ENCODE measurements at places on chromosomes 6 and 20.

GRCh38 chr6:132209351-132209750 lies 191.9 kb downstream of the MOXD1 start:
- DNase-seq, result no peak

DNA sequence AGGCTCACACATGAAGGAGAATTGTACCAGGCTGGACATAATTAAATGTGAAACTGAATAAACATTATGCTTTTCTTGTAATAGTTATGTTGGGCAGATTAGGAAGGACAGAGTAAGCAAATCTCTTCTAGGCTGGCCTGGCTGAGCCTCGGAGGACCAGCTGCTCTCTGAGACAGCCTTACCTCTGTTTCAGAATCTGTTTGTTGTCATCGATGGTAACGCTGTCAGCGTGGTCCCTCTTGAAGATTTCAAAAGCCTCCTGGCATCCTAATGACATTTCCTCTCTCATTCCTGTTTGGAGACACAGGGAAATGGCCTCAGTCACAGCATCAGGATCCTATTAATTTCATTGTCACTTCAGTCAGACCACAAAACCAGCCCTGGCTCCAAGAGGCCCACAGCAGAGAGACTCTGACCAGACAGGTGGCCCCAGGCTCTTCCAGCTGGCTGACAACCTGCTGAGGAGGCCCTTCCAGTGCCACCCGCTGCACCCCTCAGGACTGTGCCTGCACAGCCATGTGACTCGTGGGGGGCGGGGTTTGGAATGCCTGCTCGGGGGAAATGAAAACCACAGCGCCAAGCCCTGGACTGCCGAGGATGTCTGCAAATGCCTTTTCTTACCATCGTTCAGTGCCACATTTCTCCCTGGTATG lies 108.5 kb upstream of the KCNK16 start:
- no peak for DNase-seq

DNA sequence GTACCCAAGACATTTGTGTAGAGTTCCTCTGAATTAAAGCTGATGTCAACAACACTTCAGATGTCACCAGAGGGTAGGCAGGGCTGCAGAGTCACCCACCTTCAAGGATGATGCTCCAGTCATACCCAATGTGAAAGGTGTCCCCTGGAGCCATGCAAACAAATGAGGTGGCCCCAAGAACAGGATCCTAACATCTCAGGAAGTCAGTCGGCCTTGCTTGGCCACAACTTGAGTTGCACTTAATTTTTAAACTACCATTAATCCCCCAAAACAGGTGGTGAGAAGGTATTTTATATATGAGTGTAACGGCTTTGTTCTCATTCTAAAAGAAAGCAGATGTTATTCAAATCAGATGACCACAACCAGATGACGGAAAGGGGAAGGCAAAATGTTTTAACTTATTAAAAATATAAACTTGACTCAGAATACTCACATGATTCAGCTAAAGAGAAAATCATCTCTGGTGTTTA lies 21.1 kb upstream of the SERPINB1 start:
- DNase-seq, result no peak

DNA sequence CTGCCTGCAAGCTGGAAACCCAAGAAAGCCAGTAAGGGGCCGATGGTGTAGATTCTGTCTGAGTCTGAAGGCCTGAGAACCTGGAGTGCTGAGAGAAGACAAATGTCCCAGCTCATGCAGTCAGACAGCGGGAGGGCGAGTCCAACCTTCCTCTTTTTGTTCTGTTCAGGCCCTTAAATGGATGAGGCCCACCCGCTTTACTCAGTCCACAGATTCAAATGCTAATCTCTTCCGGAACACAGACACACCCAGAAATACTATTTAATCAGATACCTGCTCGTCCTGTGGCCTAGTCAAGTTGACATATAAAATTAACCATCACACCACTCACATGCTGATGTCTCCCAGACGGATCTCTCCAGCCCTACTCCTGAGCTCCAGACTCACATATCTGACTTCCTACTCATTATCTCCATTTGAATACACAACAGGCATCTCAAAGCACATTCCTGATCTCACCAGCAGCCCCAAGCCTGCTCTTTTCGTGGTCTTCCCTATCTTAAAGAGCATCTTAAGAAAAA lies 26.7 kb upstream of the SRC start:
- DNase-seq, result no peak

DNA sequence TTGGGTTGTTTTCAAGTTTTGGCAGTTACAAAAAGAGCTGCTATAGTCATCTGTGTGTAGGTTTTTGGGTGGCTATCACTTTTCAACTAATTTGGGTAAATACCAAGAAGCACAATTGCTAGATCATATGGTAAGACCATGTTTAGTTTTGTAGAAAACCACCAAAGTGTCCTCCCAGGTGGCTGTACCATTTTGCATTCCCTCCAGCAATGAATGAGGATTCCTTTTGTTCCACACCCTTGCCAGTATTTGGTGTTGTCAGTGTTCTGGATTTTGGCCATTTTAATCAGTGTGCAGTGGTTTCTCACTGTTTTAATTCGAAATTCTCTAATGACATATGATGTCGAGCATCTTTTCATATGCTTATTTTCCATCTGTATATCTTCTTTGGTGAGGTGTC lies 457.5 kb upstream of the ARID1B start:
- no peak for DNase-seq

- DNase-seq, result no peak
Observed at GRCh38 chr6:136468711-136469110, 81.5 kb downstream of the MAP7 start.

- no peak for DNase-seq
Observed at GRCh38 chr6:170152989-170153388, 137.9 kb downstream of the DLL1 start.

DNA sequence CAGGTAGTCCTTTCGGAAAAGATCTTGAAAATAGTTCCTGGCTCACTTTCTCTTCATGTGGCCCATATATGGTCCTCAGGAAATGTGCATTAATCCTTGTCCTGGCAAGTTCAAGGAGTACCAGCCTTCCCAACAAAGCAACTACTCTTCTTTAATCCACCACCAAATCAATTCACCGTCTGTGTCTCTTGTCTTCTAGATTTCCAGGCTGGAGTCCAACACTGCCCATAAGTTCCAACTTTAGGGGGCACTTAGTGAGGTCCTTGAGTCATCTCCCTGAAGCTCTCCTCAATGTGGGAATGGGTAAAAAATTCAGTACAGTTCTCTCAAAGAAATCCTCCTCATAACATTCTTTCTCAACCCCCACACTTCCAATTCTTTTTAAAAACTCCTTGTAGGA lies 6.9 kb upstream of the DAAM2 start:
- no peak for DNase-seq

DNA sequence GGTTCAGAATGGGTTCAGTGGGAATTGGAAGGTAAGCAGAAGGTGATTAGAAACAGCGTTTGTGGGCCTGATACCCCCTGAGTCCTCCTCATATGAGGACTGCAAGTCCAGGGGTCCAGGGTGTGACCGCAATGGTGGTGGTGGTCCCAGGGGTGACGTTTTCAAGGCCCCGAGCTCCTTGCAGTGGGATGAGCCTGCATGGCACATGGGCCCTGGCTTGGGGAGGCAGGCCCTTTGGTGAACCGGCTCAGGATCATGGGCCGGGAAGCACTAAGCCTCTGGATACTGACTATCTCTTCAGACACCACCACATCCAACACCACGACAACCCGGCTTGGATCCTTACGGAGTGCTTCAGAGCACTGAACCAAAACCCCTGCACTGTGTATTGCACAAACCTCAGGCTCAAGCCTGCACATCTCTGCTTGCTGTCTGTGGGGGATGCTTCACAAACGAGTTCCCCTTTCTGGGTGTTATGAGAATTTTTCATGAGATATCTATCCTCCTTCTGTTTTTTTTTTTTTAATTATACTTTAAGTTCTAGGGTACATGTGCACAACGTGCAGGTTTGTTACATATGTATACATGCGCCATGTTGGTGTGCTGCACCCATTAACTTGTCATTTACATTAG lies 67.9 kb downstream of the STK35 start:
- no peak for DNase-seq

GRCh38 chr6:133917781-133918180 lies 28.9 kb downstream of the TCF21 start:
- DNase-seq, result no peak

- peak; percentile 69 for DNase-seq
Observed at GRCh38 chr6:127302728-127303660, 36.3 kb downstream of the RNF146 start.

DNA sequence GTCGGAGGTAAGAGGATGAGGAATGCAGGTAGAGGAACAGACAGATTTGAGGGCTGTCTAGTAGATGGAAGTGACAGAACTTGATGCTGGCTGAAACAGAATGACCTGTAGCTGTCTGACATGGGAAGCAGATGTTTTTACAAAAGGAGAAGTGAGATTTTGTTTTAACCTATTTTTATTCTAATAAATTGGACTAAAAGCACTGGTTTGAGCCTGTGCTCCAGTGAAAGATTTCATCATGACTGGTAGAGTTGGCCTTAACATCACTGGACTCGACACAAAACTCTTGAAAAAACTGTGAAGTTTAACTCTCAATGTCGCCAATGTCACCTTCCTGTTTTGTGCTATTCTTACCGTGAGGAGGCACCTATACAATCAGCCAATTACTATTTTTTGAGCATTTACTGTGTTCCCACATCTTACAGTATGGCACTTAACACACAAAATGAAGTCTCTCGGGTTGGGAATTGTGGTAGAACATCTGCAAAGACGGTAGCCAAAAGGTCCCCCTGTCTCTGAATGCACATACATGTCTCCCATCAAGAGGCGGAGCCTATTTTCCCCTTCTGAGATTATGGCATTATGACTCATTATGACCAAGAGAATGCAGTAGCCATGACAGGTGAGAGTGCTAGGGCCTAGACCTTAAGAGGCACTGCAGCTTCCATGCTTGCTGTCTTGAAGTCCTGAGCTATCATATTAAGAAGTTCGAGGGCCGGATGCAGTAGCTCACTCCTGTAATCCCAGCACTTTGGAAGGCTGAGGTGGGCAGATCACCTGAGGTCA lies 93.2 kb downstream of the FOXF2 start:
- DNase-seq, result no peak

- DNase-seq, result no peak
Observed at GRCh38 chr20:49029203-49029602, 16.9 kb upstream of the CSE1L start.

DNA sequence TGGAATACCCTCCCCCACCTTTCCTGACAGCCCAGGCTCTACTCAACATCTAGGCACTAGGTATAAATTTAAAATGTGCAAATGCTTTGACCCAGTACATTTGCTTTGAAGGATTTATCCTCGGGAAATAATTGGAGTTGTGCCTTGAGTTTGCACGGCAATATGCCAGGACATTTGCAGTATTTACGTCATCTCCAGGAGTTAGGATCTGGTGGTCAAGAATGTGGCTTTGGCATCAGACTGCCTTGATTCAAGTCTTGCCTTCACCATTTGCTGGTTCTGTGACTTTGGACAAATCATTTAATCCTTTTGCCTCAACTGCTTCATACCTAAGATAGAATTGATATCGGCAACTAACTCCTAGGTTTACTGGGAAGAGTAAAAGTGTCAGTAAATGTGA lies 169.6 kb downstream of the PLCB1 start:
- no peak for DNase-seq

GRCh38 chr6:163956571-163957407 lies 542.3 kb downstream of the QKI start:
- DNase-seq, result peak; percentile 55

DNA sequence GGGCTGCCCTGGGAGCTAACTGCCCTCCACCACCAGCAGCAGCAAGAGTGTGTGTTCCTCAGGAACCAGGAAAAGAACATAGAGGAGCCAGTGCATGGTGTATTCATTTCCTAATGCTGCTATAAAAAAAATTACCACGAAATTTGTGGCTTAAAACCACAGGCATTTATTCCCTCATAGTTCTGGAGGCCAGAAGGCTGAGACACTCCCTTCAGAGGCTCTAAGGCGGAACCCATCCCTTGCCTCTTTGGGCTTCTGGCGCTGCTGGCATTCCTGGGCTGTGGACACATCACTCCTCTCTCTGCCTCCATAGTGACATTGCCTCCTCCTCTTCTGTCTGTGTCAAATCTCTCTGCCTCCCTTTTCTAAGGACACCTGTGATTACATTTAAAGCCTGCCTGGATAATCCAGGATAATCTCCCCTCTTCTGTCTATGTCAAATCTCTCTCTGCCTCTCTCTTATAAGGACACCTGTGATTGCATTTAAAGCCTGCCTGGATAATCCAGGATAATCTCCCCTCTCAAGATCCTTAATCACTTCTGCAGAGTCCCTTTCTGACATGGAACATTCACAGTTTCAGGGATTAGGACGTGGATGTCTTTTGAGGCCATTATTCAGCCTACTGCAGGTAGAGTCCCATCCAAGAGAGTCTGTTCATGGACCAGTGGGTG lies 54.7 kb downstream of the NDUFAF5 start:
- DNase-seq, result no peak

- DNase-seq, result no peak
Observed at GRCh38 chr20:54356801-54357200, 118.6 kb upstream of the DOK5 start.

GRCh38 chr6:20426177-20427082 lies 24.8 kb downstream of the E2F3 start:
- no peak for DNase-seq

GRCh38 chr20:4901031-4901818 lies 100.1 kb downstream of the SLC23A2 start:
- no peak for DNase-seq

DNA sequence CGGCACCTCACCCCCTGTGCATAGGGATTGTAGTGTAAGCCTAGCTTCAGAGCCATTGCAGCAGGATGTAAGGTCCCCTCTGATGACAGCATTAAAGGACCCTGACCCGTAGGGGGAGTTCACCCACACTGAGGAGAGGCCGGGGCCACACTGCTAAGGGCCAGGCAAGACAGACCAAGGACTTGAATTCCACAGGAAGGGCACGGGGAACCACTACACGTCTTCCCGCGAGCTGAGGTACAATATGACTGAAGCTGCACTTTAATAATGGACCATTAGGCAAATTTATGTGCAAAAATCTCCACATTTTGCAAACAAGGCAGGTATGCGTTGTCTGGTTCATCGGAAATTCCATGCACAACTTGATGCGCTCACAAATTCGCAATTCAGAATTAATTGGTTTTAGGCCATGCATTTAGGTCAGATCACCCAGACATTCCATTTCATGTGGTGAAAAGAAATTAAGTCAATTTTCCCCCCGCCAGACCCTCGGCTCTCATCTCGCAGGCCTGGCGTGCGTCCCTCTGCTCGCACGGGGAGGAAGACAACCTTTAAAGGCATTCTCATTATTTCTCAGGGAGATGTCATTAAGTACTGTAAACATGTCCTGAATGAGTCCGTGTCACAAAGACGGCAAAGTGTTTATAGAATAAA lies 111.8 kb downstream of the FOXA2 start:
- DNase-seq, result no peak

GRCh38 chr6:155544677-155545076 lies 89.0 kb upstream of the NOX3 start:
- DNase-seq, result no peak

- DNase-seq, result no peak
Observed at GRCh38 chr20:21378259-21378658, 19.1 kb downstream of the NKX2-4 start.

GRCh38 chr6:28357036-28357435 lies 7.3 kb downstream of the ZKSCAN3 start:
- no peak for DNase-seq

DNA sequence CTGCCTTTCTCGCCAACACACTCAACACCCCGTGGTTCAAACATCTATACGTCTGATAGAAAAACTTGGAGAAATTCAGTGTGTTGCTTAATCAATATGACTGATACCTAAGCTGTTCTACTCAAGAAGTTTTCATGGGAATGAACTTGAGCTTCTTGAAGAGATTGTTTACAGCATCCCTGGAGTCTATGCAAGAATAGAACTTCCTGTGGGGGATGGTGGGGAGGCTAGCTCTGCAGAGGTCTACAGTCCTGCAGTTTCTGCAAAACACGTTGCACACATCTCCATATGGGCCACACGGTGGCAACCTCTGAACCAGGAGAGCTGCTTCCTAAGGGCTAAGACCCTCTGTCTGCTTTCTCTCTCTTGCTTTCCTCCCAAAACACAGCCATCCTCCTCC lies 32.7 kb upstream of the FANCE start:
- no peak for DNase-seq
